ENCODE measurements at places on chromosomes 11 and 22. TPM values are rescaled to one million over a fixed set of nuclear protein-coding genes. Genes with fewer than 3 reads are reported as not detected.

Gene PTPRCAP
- 163 TPM for total RNA-seq

Gene SYVN1
- 35.1 TPM for total RNA-seq

DNA sequence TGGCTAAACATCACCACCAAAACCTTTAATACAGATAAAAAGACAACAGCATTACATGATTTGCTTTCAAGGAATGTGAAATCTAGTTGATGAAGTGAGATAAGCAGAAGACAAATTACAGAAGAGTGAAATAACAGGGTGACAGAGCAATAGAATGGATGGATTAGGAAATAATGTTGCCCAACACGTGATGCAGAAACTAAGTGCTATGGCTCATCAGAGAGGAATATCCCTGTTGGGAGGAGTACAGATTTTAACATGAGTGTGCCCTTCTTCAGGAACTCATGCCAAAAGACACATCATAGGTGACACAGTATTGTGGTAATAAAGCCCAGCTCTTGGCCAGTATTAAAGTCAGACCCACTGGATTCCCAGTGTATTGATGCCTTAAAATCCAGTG is 176.6 kb upstream of the RAG2 start:
- no peak for DNase-seq

- DNase-seq, result no peak
These were observed 56.2 kb upstream of the RCN1 start for GRCh38 chr11:32034680-32035079.

DNA sequence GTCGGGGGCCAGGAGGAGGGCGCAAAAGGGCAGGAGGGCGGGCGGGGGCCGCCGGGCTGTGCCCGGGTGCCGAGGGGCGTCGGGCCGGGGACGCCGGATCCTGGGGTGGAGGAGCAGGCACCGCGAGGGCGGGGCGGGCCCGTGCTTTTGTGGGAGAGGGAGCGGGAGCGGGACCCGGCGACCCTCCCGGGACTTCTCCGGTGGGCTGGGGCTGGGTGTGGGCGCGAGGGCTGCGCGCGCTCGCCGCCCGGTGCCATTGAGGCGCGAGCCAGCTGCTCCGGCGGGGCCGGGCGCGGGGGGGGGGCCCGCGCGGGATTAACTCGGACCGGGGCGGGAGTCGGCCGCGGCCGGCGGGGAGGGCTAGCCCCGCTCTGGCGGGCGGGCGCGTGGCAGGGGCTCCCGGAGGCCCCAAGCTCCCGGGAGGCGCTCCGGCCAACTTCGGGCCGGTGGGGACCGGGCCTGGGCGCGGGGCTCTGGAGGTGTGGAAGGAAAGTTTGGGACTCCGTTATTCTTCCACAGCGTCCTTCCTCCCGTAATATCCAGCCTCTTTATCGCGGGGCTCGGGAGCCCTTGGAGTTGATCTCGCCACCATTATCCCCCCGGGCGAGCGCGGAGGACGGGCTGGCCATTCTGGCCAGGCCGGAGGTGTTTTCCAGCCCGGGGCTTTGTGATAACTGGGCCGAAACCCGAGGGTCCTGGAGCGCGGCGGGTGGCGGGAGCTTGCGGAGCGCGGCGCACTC is 936 bp downstream of the CECR2 start:
- no peak for DNase-seq
